Mesenteric fat pad (tissue), 1 donor: ENCODE measurements at places on chromosomes 2 and 18. TPM values are rescaled to one million over a fixed set of nuclear protein-coding genes. Genes with fewer than 3 reads are reported as not detected.

FEV gene
- not detected for total RNA-seq

IKZF2 gene
- 7.6 TPM for total RNA-seq

AMER3 gene
- total RNA-seq, result not detected

SLC4A3 gene
- 6.7 TPM for total RNA-seq

PPP1R7 gene
- total RNA-seq, result 48.9 TPM

GKN2 gene
- not detected for total RNA-seq

C2orf66 gene
- 0.26 TPM for total RNA-seq

EPB41L3 gene
- 249 TPM for total RNA-seq

TMEM247 gene
- not detected for total RNA-seq

MAP3K20 gene
- total RNA-seq, result 71.8 TPM

CARF gene
- 5.4 TPM for total RNA-seq

PMAIP1 gene
- 0.87 TPM for total RNA-seq

POU3F3 gene
- total RNA-seq, result not detected

HMSD gene
- total RNA-seq, result not detected

SPC25 gene
- total RNA-seq, result 0.32 TPM

AKAIN1 gene
- total RNA-seq, result not detected

MBD2 gene
- 153 TPM for total RNA-seq

E2F6 gene
- 22.5 TPM for total RNA-seq

SIX3 gene
- not detected for total RNA-seq

ELAC1 gene
- 6.2 TPM for total RNA-seq

DSG4 gene
- not detected for total RNA-seq

EMILIN1 gene
- 77.4 TPM for total RNA-seq

SLC11A1 gene
- 122 TPM for total RNA-seq

FABP1 gene
- total RNA-seq, result 6.9 TPM

IRS1 gene
- total RNA-seq, result 17.0 TPM

ANKRD62 gene
- total RNA-seq, result not detected

CHRND gene
- not detected for total RNA-seq

SPEG gene
- 4.7 TPM for total RNA-seq

BOLL gene
- not detected for total RNA-seq

PRKAG3 gene
- not detected for total RNA-seq

CAVIN2 gene
- 52.3 TPM for total RNA-seq

PNKD gene
- total RNA-seq, result 51.5 TPM

SERPINB11 gene
- not detected for total RNA-seq

UGT1A4 gene
- total RNA-seq, result not detected

CNDP1 gene
- not detected for total RNA-seq

B4GALT6 gene
- 7.3 TPM for total RNA-seq

TUBA3E gene
- not detected for total RNA-seq
